Endodermal cell (in vitro differentiated cells): ENCODE measurements at places on chromosomes 11 and 22. TPM values are rescaled to one million over a fixed set of nuclear protein-coding genes. Genes with fewer than 3 reads are reported as not detected.
A peak's percentile ranks its signal among the peaks of the same experiment; 100 is the strongest.

LARGE1 gene
- total RNA-seq = 20.6 to 24.3 TPM (median 22.1 TPM) in 3 replicates

DNA sequence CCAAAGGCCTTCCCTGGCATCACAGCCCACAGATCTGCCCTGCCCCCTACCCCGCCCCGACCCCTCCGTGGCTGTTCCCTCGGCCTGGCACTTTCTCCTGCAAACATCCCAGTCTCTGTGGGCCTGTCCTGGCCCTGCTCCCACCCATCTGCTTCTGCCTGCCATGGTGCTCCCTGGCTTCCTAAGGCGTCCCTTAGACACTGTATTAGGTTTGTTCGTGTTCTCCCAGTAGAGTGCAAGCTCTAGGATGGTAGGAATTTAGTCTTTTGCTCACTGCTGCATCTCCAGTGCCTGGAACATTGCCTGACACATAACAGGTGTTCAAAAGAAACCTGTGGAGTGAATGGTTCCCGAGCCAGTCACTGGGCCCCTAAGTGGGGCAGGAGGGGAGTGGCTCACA lies 69.6 kb upstream of the PITPNB start:
- DNase-seq = no peak
- H3K27ac ChIP-seq = no peak overlapping the region
- no peaks in the 10 kb centered on the region for H3K36me3 ChIP-seq
- H3K4me3 ChIP-seq = no peak overlapping the region
- no peaks in the 10 kb centered on the region for H3K4me1 ChIP-seq

DNA sequence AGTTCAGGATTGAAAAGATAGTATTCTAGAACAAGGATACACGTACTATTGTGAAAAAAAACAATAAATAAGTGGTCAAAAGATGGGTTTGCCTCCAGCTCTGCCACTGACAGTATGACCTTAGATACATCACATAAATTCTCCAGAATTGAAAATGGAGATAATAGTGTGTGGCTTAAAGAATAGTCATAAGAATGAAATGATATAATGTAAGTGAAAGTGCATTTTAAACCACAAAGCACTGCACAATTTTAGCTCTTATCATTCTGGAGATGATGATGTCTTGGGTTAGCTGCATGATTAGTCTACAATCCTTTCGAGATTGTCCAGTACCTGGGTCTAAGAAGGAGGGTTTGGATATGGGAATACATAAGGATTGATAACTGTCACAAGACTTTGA lies 21.9 kb upstream of the CEP295 start:
- H3K4me1 ChIP-seq = no peaks in the 10 kb centered on the region
- no peak overlapping the region for H3K27ac ChIP-seq
- no peak overlapping the region for H3K4me3 ChIP-seq
- no peaks in the 10 kb centered on the region for H3K36me3 ChIP-seq

PGR gene
- total RNA-seq = not detected in 3 replicates

DNA sequence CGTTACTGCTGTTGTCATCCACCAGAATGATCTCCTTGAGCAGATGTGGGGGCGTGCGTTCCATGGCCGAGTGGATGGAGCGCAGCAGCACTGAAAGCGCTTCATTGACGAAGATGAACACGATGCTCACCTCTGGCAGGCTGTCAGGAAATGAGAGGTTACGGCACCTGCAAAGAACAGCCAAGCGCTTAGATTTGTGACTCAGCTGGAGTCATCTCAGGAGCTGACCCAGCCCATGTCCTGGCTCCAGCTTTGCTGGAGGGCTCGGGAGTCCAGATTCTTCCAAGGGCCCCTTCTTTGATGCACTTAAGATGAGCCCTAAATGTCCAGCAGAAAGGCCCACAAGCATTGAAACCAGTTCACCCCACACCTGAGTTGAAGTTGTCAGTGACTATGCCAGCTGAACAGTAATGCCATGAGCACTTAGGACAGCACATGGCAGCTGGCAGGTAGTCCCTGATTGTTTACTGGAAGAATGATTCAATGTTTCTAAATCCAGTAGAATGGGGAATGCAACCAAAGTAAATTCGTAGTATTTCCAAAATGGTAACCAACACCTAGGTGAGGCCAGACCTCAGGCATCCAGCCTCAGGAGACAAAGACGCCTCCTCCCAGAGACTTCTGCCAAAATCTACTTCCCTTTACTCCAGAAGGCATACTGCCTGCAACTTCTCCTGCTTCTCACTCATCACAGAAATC lies 79.7 kb upstream of the CSNK2A3 start:
- no peaks in the 10 kb centered on the region for H3K4me1 ChIP-seq
- H3K36me3 ChIP-seq = no peaks in the 10 kb centered on the region
- no peaks in the 10 kb centered on the region for H3K27me3 ChIP-seq
- no peak overlapping the region for H3K27ac ChIP-seq
- H3K4me3 ChIP-seq = no peak overlapping the region
- no peak for DNase-seq

PPP1CA gene
- total RNA-seq = 163 to 182 TPM (median 180 TPM) in 3 replicates

TNRC6B gene
- 52.9 and 62.5 TPM in 2 replicates for total RNA-seq

OR10G7 gene
- not detected in 3 replicates for total RNA-seq

GRCh38 chr11:76293189-76293631 lies 86.9 kb upstream of the WNT11 start:
- H3K4me1 ChIP-seq = no peaks in the 10 kb centered on the region
- no peak for DNase-seq
- no peak overlapping the region for H3K27ac ChIP-seq
- no peak overlapping the region for H3K4me3 ChIP-seq

- H3K36me3 ChIP-seq = peaks cover 4% of the 10 kb centered on the region
- no peaks in the 10 kb centered on the region for H3K27me3 ChIP-seq
- no peaks in the 10 kb centered on the region for H3K4me1 ChIP-seq
- no peak for DNase-seq
- H3K27ac ChIP-seq = no peak overlapping the region
- no peak overlapping the region for H3K4me3 ChIP-seq
These were observed 9.0 kb upstream of the ATG16L2 start for GRCh38 chr11:72805216-72805615.

RHBDD3 gene
- 72.9 and 75.2 TPM in 2 replicates for total RNA-seq

GRCh38 chr22:28769394-28770085 lies 3.0 kb upstream of the CCDC117 start:
- no peaks in the 10 kb centered on the region for H3K27me3 ChIP-seq
- H3K4me1 ChIP-seq = no peaks in the 10 kb centered on the region
- DNase-seq = no peak
- peaks cover 2% of the 10 kb centered on the region for H3K36me3 ChIP-seq
- no peak overlapping the region for H3K27ac ChIP-seq

GRCh38 chr22:46057246-46058090 lies 80.5 kb upstream of the WNT7B start:
- H3K27me3 ChIP-seq = peaks cover 35% of the 10 kb centered on the region
- H3K27ac ChIP-seq = no peak overlapping the region
- H3K4me3 ChIP-seq = no peak overlapping the region
- H3K36me3 ChIP-seq = no peaks in the 10 kb centered on the region

DNA sequence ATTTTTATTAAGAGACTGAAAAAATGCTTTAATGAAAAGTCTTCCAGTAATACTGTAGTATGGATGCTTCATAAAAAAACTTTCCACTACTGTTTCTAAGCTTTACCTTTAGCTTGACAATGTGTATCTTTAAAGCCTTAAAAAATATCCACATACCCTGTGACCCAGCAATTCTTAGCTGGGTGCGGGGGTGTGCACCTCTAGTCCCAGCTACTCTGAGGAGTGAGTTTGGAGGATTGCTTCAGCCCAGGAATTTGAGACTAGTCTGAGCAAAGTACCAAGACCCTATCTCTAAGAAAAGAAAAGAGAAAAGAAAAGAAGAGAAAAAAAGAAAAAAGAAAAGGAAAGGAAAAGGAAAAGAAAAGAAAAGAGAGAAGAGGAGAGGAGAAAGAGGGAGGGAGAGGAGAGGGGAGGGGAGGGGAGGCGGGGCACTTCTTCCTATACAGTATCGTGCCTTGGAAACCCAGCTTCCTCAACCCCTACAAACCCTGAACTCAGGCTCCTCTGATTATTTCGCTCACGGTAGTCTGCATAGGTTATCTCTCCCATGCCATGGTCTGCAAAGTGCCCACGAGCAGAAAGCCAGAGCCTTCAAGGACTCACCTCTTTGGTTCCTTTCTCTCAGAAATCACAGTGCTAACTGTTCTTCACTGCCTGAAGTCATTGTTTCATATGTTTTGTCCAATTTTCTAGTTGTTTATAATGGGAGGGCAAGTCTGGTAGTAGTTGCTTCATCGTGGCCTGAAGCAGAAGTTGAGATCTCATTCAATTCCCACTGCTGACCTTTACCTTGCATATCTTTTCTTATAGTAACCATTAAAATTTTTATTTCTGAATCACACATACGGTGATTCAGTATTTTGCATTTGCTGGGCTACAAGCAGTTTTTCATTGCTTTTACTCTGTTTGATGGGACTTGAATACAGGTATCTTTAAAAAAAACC lies 82.2 kb downstream of the FAM83F start:
- no peaks in the 10 kb centered on the region for H3K27me3 ChIP-seq
- H3K4me3 ChIP-seq = no peak overlapping the region
- DNase-seq = no peak
- H3K36me3 ChIP-seq = no peaks in the 10 kb centered on the region
- no peak overlapping the region for H3K27ac ChIP-seq

C11orf21 gene
- not detected in 2 replicates for total RNA-seq

CHADL gene
- total RNA-seq = 0.27 to 1.3 TPM (median 0.77 TPM) in 3 replicates

MFNG gene
- total RNA-seq = 0.81 and 1.9 TPM in 2 replicates

TMEM41B gene
- total RNA-seq = 62.9 and 68.0 TPM in 2 replicates

SHANK3 gene
- total RNA-seq = 9.4 to 11.4 TPM (median 10.3 TPM) in 3 replicates

KDM4D gene
- total RNA-seq = 0.66 to 3.1 TPM (median 2.8 TPM) in 3 replicates

GRCh38 chr11:11279956-11280689 lies 72.9 kb downstream of the CSNK2A3 start:
- H3K4me1 ChIP-seq = peaks cover 3% of the 10 kb centered on the region
- peak; percentile 82 for DNase-seq
- no peaks in the 10 kb centered on the region for H3K27me3 ChIP-seq
- no peak overlapping the region for H3K27ac ChIP-seq
- no peak overlapping the region for H3K4me3 ChIP-seq
- no peaks in the 10 kb centered on the region for H3K36me3 ChIP-seq

- H3K4me1 ChIP-seq = no peaks in the 10 kb centered on the region
- H3K4me3 ChIP-seq = no peak overlapping the region
- no peaks in the 10 kb centered on the region for H3K36me3 ChIP-seq
- no peak overlapping the region for H3K27ac ChIP-seq
These were observed 23.4 kb upstream of the WNT7B start for GRCh38 chr22:46000081-46001027.

GRAP2 gene
- 0.84 and 0.92 TPM in 2 replicates for total RNA-seq

DNA sequence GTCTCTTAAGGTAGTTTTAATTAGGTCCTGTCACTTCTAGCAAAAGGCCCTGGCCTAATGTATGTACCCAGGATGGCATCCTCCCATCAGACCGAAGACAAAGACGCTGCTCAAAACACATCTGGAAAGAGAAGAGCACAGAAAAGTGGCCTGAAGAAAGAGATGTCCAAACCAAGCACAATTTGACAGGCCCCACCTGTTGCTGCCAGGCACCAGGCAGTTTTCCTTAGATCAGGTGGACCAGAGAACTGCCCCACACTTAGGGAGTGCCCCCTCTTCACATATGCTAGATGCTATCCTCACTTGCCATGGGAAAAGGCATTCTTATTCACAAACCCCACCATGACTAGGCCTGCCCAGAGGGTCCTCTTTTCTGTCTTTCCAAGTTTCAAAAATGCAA lies 3.3 kb upstream of the HMGXB4 start:
- no peak overlapping the region for H3K27ac ChIP-seq
- no peak for DNase-seq
- no peaks in the 10 kb centered on the region for H3K4me1 ChIP-seq

GRCh38 chr11:116851626-116852025 lies 14.2 kb upstream of the APOA1 start:
- no peak overlapping the region for H3K27ac ChIP-seq
- H3K4me3 ChIP-seq = no peak overlapping the region
- no peaks in the 10 kb centered on the region for H3K27me3 ChIP-seq

GPR83 gene
- total RNA-seq = 0.13 to 0.35 TPM (median 0.19 TPM) in 3 replicates

DNA sequence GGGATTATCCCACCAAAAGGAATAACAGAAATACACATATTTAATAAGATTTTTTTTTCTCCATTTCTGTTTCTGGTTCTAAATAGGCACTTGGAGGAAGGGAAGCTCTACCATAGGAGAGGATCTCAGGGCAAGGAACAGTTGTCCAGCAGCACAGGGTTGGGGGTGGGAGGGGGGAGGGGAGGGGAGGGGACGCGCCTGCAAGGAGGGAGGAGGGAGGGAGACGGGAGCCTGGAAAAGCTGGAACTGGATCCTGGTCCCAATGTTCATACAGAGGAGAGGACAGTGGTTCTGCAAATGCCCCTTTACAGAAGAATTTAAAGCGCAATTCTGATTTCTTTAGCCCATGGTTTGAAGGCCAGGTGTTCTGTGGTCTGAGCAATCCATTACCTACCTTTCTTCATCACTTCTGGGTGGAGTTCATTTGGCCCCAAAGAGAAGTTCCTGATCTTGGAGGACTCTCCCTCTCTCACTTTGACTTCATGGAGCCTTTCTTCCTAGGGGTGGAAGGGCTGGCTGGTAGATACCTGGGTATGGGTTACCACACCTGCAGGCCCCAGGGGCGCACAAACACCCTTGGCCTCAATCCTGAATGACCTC lies 348.9 kb upstream of the NCAM1 start:
- H3K27me3 ChIP-seq = no peaks in the 10 kb centered on the region
- no peak overlapping the region for H3K27ac ChIP-seq
- DNase-seq = peak; percentile 83

- no peak overlapping the region for H3K27ac ChIP-seq
- no peaks in the 10 kb centered on the region for H3K27me3 ChIP-seq
- H3K4me1 ChIP-seq = no peaks in the 10 kb centered on the region
- no peak overlapping the region for H3K4me3 ChIP-seq
- DNase-seq = no peak
These were observed 62.1 kb downstream of the TCF20 start for GRCh38 chr22:42208362-42208761.

DNA sequence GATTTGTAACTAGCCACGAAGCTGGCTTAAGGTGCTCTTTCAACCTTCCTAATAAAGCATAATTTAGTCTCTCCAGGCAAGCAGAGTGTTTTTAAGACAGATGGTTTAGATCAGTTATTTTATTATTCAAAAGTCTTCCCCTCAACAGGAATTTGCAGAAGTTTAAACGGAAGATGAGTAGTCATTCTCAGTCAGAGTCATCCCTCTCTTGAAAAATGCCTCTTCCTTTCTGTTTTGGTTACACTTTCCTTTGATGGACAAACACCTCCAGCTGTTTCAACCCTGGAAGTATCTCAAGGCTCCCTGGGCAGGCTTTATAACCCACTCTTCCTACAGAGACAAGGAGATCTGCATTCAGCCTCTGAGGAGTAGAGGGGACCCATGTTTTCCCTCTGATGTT lies 60.3 kb upstream of the POU2AF2 start:
- H3K4me3 ChIP-seq = no peak overlapping the region
- no peak overlapping the region for H3K27ac ChIP-seq
- no peaks in the 10 kb centered on the region for H3K27me3 ChIP-seq
- H3K4me1 ChIP-seq = no peaks in the 10 kb centered on the region
- DNase-seq = no peak
- H3K36me3 ChIP-seq = no peaks in the 10 kb centered on the region

CHEK1 gene
- 79.1 to 123 TPM (median 117 TPM) in 3 replicates for total RNA-seq

HSPB2 gene
- 0.33 TPM in 1 of 3 replicates, not detected in the others for total RNA-seq
